ENCODE measurements at places on chromosomes 2 and 18.
A peak's percentile ranks its signal among the peaks of the same experiment; 100 is the strongest.

- H3K27me3 ChIP-seq: no peaks in the 10 kb centered on the region
- no peak overlapping the region for H3K4me3 ChIP-seq
- peaks cover 9% of the 10 kb centered on the region for H3K36me3 ChIP-seq
- no peak overlapping the region for H3K27ac ChIP-seq
- DNase-seq: no peak
- H3K4me1 ChIP-seq: no peaks in the 10 kb centered on the region
These were observed 107.3 kb downstream of the MYO1B start for GRCh38 chr2:191352536-191352935.

DNA sequence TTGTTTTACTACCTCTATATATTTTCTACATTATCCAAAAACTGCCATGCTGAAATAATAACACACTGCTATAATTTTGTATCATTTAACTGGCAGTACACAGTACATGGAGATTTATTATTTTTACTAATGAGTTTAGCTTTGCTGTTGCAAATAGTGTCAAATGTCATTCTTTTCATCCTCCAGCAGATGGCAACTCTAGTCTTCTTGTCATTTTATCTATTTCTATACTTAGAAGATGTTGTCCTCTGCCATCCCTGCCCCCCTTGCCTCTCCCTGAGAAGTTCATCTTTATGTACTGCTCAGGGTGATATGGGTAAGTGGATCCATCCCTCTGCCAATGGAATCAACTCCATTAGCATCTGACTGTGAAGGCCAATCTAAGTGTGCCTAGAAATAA is 21.7 kb upstream of the LRRTM1 start:
- H3K4me1 ChIP-seq: no peaks in the 10 kb centered on the region
- peaks cover 19% of the 10 kb centered on the region for H3K27me3 ChIP-seq
- H3K36me3 ChIP-seq: no peaks in the 10 kb centered on the region
- DNase-seq: no peak

DNA sequence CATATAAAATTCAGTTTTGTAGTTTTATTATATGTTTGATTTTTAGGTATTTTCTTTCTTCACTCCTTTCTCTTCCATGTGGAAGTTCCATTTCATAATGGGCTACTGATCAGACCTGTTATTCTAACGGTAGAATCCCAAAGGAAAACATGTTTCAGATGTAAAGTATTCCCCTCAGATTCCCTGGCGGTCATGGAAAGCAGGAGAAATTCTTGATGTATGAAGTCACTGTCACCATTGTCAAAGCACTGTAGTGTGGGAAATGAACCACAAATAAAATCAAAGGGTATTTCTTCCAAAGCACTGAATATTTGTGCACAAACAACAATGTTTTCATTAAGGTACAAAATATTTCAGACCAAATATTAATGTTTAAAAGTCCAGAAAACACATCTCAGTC is 237.3 kb upstream of the KLHL14 start:
- H3K27me3 ChIP-seq: no peaks in the 10 kb centered on the region
- no peaks in the 10 kb centered on the region for H3K36me3 ChIP-seq
- DNase-seq: no peak
- H3K27ac ChIP-seq: no peak overlapping the region
- H3K4me3 ChIP-seq: no peak overlapping the region

DNA sequence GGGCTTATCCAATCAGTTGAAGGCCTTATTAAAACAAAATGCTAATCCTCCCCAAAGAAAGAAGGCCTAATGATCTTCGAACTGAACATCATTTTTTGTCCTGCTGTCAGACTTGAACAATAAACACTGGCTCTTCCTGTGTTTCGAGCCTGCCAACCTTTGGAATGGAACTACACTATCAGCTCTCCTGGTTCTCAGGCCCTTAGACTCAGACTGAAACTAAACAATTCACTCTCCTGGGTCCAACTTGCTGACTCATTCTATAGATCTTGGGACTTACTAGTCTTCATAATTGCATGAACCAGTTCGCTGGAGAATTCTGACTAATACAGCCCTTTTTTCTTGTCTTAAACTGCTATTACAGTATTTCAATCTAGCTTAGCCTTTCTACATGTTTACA is 235.2 kb downstream of the LNPK start:
- no peak overlapping the region for H3K27ac ChIP-seq
- H3K27me3 ChIP-seq: no peaks in the 10 kb centered on the region
- no peak overlapping the region for H3K4me3 ChIP-seq

GRCh38 chr18:13261661-13262357 is 43.2 kb downstream of the LDLRAD4 start:
- peaks cover 32% of the 10 kb centered on the region for H3K4me1 ChIP-seq
- no peak for DNase-seq
- H3K27ac ChIP-seq: no peak overlapping the region
- no peak overlapping the region for H3K4me3 ChIP-seq

DNA sequence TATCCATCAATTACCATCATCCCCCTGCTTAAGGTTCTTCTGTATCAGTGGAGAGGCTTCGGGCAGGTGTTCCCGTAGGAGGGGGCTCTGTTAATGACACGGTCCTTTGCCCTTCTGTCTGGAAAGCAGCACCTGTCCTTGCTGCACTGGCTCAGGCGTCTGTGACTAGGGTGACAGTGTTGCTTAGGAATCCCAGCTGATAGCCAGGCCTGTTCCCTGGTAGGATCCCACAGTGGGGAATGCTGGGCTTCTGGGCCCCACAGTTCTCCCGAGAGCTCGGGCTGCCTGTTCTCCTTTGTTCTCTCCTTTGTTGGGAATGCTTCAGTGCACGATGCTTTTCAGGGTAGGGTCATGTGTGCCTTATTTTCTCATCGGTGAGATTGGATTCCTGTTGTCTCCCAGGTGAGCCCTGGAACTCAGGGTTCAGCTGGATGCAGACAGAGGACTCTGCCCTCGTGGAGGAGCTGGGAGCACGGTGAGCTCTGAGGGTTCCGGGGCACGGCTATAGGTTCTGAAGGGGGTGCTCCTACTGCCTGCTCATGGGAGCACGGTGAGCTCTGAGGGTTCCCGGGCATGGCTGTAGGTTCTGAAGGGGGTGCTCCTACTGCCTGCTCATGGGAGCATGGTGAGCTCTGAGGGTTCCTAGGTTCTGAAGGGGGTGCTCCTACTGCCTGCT is 9.6 kb downstream of the SNTG2 start:
- DNase-seq: no peak
- H3K27me3 ChIP-seq: peaks cover 11% of the 10 kb centered on the region
- no peaks in the 10 kb centered on the region for H3K4me1 ChIP-seq

GRCh38 chr2:6932828-6933227 is 15.6 kb downstream of the RNF144A start:
- no peak overlapping the region for H3K27ac ChIP-seq
- no peaks in the 10 kb centered on the region for H3K36me3 ChIP-seq
- no peak overlapping the region for H3K4me3 ChIP-seq
- DNase-seq: no peak
- no peaks in the 10 kb centered on the region for H3K4me1 ChIP-seq

GRCh38 chr18:58209326-58209725 is 165.3 kb downstream of the NEDD4L start:
- H3K4me1 ChIP-seq: peaks cover 19% of the 10 kb centered on the region
- no peaks in the 10 kb centered on the region for H3K27me3 ChIP-seq
- no peak for DNase-seq
- no peak overlapping the region for H3K4me3 ChIP-seq

DNA sequence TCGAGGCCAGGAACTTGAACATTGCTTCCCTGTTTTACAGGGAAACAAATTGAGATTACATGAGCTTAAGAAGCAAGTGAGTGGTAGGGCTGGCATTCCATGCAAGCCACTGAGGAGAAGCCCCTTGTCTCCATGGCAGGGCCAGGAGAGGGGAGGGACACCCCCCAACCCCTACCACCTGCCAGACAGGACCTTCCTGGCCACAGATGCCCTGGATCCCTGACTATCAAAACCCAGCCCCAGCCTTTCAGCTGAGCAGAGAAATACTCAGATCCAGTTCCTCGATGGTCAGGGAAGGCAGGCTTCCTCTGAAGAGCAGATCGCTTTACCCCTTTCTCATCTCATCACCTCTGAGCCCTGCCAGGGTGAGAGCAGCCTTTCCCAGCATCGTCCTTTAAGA is 53.8 kb upstream of the ALPP start:
- no peaks in the 10 kb centered on the region for H3K27me3 ChIP-seq
- H3K36me3 ChIP-seq: no peaks in the 10 kb centered on the region
- no peak overlapping the region for H3K4me3 ChIP-seq

DNA sequence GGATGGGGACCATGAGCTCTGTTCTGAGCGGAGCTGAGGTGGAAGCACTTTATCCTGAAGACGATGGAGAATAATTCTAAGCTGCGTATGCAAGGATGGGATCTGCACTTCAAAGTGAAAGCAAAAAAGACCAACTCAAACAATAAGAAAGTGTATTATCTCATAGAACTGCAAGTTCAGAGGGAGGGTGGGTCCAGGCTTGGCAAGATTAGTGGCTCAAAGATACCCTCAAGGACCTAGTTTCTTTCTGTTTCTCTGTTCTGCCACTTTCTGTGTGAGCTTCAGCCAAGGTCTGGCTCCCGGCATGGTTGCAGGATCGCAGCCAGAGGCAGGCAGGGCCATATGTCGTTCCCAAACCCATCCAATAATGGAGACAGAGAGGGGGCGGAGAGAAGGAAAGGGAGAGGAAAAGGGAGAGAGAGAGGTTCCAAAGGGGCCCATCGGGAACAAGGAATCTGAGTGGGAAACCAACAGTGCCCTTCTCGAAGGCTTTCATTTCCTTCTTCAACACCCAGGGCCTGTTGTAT is 169.2 kb upstream of the NCK2 start:
- no peak overlapping the region for H3K4me3 ChIP-seq
- H3K36me3 ChIP-seq: no peaks in the 10 kb centered on the region
- DNase-seq: no peak
- no peaks in the 10 kb centered on the region for H3K27me3 ChIP-seq

GRCh38 chr2:27756544-27757498 is 14.7 kb upstream of the MRPL33 start:
- H3K4me3 ChIP-seq: no peak overlapping the region
- no peak overlapping the region for H3K27ac ChIP-seq
- no peaks in the 10 kb centered on the region for H3K4me1 ChIP-seq
- no peaks in the 10 kb centered on the region for H3K27me3 ChIP-seq
- H3K36me3 ChIP-seq: no peaks in the 10 kb centered on the region
- peak; percentile 63 for DNase-seq

DNA sequence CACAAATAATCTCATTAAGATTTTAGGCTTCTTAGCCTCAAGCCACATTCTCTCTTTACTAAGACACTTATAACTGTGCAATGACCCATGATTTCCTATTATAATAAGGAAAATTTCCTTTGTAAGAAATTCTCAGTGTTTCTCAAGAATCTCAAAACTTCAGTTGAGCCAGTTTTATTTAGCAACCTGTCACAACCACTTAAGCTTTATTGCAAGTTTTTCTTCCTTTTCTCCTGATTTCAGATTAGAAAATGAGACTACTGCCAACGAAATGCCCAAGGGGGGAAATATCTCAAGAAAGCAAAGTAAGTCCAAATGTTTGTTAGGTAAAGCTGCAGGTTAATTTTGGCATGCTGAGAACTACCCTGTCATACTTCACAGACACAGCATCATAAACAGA is 178.5 kb downstream of the THADA start:
- DNase-seq: no peak
- H3K27ac ChIP-seq: no peak overlapping the region
- no peaks in the 10 kb centered on the region for H3K27me3 ChIP-seq
- H3K36me3 ChIP-seq: no peaks in the 10 kb centered on the region
- H3K4me3 ChIP-seq: no peak overlapping the region

DNA sequence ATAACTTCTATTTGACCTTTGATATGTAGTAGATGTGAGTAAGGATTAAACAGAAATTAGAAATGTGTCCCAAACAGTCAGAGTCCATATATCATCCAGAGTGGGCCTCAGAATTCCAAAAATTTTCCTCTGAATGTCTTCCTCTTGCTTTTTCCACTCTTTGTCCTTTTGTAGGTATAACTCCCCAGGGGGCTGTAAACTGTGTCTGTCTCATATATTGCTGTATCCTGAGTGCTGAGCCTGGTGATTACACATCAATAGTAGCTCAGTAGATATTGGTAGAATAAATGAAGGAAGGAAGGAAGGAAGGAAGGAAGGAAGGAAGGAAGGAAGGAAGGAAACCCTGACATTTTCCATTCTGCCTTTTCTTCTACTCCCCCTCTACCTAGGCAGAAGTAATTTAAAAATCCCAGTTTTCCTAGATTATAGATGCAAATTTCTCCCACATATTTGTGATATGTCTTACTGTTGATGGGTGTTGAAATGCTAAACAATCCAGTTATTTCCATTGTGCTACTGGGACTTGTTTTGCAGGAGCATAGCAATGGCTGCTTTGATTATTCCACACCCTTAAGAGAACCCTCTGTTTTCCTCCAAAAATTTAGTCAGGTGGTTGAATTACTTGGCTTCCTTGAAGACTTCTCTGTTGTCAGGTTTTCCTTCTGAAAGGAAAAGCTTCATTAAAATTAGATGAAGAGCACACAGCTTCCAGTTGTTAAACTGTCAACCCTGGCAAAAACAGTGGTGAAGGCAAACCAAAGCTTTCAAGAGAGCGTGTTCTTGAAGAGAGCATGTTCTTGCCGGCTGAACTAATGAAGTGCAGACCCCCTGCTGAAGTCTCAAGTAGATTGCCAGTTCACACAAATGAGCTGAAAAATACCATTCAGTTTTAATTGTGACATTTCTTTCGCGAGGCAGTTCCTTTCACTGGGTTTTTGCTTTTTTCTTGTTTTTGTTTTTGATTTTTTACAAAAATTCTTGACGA is 147.8 kb downstream of the KCNE4 start:
- H3K36me3 ChIP-seq: no peaks in the 10 kb centered on the region
- H3K27me3 ChIP-seq: no peaks in the 10 kb centered on the region
- H3K27ac ChIP-seq: no peak overlapping the region

DNA sequence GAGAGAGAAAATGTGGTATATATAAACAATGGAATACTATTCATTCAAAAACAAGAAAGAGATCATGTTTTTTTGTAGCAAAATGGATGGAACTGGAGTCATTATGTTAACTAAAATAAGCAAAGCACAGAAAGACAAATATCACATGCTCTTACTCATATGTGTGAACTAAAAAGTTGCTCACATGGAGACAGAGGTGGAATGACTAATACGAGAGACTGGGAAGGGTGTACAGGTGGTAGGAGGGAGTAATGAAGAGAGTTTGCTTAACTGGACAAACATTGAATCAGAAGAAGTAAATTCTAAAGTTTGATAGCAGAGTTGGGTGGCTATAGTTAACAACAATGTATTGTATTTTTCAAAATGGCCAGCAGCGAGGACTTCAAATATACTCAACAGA is 1080.7 kb upstream of the CHAC2 start:
- no peaks in the 10 kb centered on the region for H3K27me3 ChIP-seq
- no peaks in the 10 kb centered on the region for H3K4me1 ChIP-seq

GRCh38 chr2:46569061-46569560 is 89.7 kb downstream of the TMEM247 start:
- H3K4me1 ChIP-seq: peaks cover 9% of the 10 kb centered on the region
- peak overlapping the region; percentile 86 for H3K27ac ChIP-seq
- H3K4me3 ChIP-seq: peak overlapping the region; percentile 0
- H3K27me3 ChIP-seq: no peaks in the 10 kb centered on the region
- no peaks in the 10 kb centered on the region for H3K36me3 ChIP-seq
